Glutamatergic neuron (in vitro differentiated cells): ENCODE measurements at places on chromosomes 3 and 15.
A peak's percentile ranks its signal among the peaks of the same experiment; 100 is the strongest.

GRCh38 chr15:22845289-22845900, 6.9 kb downstream of the NIPA2 start:
- peak; percentile 56 for DNase-seq

DNA sequence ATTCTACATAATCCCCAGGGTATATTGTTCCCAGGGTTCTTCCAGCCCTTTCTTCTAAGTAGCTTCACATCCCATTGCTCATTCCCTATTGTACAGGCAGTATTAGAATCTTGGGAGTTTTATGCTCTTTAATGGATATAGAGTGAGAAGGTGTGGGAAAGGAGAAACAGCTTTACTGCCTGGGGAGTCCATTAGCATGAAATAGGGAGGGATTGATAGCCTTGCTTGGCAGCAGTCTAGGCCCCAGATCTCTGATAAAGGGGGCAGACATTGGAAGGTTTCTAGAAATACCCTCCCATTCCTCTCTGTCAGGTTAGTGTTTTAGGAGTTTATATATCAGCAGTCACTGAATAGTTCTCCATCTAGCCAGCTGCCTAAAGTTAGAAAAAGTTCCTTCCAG, 334.3 kb downstream of the UNC13C start:
- no peak for DNase-seq

DNA sequence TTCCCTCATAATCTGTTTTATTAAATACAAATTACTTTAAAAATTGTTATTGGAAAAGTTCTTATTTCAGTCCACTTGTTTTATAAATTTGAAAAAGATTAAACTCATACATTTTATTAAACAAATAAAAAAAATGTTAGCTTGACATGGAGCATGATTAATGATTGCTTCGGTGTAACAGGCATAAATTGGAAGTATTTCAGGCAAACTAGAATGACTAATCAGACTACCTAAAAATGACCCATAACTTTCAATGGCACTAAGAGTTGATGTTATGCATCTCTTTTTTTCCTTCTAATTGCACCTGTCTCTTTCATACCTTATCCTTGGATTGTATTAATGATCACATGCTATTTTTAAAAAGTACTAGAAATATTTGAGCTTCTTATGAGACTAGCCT, 343.3 kb downstream of the ZNF385D start:
- no peak for DNase-seq

DNA sequence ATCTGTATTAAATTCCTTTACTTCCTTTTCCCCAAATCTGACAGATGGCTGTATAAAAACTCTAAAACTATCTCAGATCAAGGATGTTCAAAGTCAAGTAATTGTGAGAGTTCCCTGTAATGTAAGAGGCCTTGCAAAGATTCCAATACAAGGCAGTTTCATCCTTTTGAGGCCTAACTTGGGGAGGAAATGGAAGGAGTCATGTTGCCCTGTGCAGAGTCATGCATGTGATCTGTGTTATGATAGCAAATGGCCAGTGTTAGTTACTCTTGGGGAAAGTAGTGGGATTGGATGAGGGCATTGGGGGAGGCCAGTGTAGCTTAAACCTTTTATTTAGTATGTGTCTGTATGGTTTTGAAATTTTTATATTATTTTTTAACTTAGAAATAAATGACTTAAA, 23.7 kb upstream of the FBXL22 start:
- no peak for DNase-seq

GRCh38 chr3:47762233-47762632, 19.5 kb downstream of the SMARCC1 start:
- no peak for DNase-seq

GRCh38 chr3:64501298-64501906, 186.4 kb downstream of the ADAMTS9 start:
- DNase-seq: no peak

- DNase-seq: no peak
Observed at GRCh38 chr3:126028096-126028495, 55.8 kb downstream of the SLC41A3 start.

GRCh38 chr3:189132839-189133238, 38.9 kb upstream of the TPRG1 start:
- no peak for DNase-seq

GRCh38 chr3:65013053-65013452, 325.3 kb upstream of the ADAMTS9 start:
- no peak for DNase-seq

GRCh38 chr3:63142681-63143080, 135.4 kb upstream of the SYNPR start:
- no peak for DNase-seq

GRCh38 chr15:101028772-101029438, 109.7 kb downstream of the LRRK1 start:
- DNase-seq: peak; percentile 3
